ENCODE measurements at places on chromosomes 2 and 18. TPM values are rescaled to one million over a fixed set of nuclear protein-coding genes. Genes with fewer than 3 reads are reported as not detected.

KCNK3 gene
- polyA plus RNA-seq: 0.39 TPM

MERTK gene
- polyA plus RNA-seq: 1.1 TPM

CDH19 gene
- polyA plus RNA-seq: not detected

FZD7 gene
- polyA plus RNA-seq: 3.3 TPM

SNX17 gene
- 34.0 TPM for polyA plus RNA-seq

GAREM2 gene
- polyA plus RNA-seq: 1.6 TPM
